Uterus (tissue), 4 donors: ENCODE measurements at places on chromosomes 12 and 14. TPM values are rescaled to one million over a fixed set of nuclear protein-coding genes. Genes with fewer than 3 reads are reported as not detected.

Gene TAS2R42
- total RNA-seq = not detected

DNA sequence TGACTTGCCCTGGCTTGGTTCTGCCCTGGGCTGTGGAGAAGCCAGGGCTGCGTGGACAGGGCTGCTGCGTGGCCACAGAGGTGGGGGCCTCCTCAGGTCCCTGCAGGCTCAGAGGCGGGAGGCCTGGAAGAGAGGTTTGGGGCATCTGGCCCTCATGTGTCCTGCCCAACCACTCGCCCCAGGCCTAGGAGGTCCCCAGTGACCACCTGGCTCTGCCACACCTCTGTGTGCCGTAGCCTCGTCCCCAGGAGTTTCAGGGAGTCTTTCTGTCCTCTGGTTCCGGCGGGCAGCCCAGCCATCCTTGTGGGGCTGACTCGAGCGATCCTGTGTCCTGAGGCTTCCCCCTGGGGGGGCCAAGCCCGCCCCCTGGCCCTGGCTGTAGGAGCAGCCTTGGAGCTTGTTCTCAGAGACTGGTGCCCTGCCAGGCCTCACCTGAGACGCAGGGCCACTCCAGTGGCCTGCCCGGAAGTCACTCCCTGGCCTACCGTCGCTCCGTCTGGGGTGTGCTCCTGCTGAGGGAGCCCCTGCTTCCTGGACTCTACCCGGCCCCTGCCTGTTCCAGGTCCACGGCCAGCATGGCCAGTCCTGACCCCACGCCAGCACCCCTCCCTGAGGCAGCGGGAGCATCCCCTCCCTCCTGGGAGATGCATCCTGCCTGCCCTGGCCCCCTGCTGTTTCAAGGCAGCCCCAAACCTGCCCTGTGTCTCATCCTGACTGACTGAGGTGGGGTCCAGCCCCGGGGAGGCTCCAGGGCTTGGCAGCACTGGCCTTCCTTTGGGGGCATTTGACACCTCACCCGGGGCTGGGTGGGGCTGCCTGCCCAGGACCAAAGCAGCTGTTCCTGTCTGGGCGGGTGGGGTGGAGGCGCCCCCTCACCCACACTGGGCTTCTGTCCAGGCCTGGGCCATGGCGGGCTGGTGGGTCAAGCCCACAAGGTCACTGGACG, 13.9 kb downstream of the ASPG start:
- no peak for DNase-seq

- DNase-seq = no peak
Observed at GRCh38 chr12:124852911-124853427, 10.7 kb downstream of the SCARB1 start.

DNA sequence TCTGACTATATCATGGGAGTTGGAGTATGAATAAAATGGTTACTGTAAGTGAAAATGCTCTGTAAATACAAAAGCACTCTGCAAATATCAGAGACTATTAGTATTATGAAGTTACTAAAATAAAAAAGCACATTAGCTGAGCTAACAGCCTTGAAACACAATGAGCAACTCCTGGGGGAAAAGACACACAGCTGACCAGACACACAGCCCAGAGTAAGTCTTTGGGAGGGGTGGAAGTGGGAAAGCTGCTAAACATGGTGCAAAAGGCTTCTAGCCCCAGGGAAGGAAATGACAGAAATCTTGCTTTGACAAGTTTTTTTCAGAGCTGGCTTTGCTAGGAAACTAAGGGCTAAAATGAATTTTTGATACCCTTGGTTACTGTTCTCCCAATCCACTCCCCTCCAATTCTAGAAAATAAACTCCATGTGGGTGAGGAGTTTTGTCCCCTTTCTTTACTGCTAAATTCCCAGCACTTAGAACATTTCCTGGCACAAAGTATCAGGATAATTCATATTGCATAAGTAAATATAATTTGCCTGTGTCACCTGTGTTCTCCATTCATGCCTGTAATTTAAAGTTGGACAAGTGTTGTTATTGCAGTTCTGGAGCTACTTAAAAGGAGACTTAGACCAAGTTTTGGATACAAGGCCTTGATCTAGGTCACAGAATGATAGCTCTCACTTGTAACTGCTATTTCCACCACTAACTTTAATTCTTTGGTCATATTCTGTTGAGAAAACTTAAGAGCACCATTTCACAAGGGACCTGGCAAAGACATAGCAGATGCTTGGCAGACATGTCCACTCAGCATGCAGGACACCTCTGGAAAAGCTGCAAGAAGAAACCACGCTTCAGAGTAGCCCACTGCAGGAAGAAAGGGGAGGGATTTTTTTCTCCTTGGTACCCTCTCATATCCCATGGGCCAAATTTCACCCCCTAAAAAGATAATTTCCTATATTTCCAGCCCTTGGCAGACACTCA, 19.0 kb upstream of the RAB3IP start:
- DNase-seq = no peak

Gene ERP27
- total RNA-seq = not detected
